Thyroid gland (tissue), 4 donors: ENCODE measurements at places on chromosomes 3 and 15.

DNA sequence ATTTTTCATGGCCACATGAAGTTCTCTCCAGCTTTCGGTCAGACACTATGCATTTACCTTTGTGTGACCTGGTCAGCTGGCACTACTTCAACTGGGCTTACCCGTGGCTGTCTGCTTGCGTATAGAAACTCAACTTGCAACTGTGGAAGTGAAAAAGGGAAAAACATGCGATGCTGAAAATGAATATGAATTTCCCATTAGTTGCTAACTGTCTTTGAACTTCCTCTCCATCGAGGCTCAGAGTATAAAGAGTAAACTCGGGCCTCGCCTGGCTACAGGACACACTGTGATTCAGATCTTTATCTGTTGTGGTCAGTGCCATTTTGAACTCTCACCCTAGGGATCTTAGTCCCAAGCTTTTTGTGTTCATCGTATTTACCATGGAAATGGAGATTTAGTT is 26.8 kb downstream of the NFKBIZ start:
- no peak for DNase-seq

- DNase-seq: no peak
Observed at GRCh38 chr3:118412503-118412902, 622.1 kb downstream of the IGSF11 start.

DNA sequence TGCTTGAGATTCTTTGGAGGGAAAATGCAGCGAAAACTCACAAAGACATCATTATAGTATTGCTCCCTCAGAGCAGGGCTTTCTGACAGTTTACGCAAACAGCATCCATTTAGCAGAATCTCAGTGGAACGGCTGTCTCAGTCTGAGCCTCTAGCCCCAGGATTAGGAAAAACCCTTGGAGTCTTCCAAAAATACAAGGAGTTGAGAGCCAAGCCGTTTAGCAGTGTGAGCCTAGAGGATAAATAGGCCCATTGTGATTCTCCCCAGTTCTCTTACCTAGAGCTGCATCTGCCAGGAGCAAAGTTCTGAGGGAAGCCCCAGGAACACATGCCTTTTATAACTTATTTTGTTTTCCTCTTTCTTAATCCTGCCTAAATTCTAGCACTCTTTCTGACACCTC is 359.6 kb downstream of the NTRK3 start:
- DNase-seq: no peak

DNA sequence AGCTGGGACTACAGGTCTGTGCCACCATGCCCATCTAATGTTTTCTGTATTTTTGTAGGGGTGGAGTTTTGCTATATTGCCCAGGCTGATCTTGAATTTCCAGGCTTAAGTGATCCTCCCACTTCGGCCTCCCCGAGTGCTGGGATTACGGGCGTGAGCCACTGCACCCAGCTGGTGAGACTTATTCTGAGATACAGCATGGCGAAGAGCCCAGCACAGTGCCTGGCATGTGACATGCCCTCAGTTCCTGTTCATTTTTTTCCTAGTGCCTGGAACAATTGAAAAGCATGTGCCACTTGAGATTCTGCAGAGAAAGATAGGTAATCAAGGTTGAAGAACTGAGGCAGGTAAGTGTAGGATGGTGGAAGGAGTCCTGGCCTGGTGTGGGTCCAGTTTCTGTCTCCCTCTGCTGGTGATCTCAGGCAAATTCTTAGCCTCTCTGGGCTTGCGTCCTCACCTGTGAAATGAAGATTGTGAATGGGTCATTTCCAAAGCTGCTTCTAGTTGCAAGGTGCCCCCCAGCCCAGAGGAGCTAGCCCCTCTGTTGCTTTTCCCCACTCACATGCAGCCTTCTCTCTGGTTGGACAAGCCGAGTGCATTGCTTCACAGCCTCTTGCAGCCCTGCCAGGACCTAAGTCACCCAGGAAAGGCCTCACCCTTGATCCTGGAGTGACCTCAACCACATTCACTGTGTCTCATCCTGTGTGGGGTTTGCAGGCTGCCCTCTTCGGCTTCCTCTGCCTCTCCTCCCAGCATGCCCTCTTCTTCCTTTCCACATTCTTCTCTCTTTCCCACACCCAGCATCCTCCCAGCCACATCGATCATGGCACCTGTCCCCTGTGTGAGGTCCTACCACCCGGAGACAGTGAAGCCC is 4.3 kb upstream of the RHCG start:
- DNase-seq: no peak
